Activated naive CD8-positive, alpha-beta T cell treated with anti-CD3 and anti-CD28 coated beads, Interleukin-2, amount 50 U/mL, for 24 hours (primary cell): ENCODE measurements at places on chromosomes 12 and 14.

DNA sequence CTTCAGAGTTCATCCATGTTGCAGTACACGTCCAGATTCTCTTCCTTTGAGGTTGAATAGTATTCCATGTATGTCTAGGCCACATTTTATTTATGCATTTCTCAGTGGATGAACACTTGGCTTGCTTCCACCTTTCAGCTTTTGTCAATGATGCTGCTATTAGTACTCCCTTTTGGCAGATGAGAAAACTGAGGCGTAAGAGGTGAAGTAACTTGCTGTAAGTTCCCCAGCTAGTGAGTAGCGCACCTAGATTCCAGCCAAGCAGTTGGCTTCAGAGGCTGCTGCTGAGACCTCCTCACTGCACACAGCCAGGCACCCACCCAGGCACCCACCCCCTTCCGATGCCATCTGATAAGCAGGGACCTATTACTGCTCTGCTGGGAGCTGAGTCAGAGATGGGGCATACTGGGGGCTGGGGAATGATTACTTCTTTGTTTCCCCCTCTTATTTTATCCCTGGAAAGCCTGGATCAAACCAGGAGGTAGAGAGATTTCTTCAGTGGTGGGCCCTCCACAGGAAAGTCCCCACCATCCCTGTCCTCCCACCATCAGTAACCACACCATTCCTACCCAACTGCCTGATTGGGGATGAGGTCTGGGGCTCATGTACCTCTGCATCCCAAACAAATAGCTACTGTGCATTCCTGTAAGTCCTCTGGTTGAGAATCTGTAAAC lies 234.6 kb downstream of the PCNX1 start:
- DNase-seq: no peak

DNA sequence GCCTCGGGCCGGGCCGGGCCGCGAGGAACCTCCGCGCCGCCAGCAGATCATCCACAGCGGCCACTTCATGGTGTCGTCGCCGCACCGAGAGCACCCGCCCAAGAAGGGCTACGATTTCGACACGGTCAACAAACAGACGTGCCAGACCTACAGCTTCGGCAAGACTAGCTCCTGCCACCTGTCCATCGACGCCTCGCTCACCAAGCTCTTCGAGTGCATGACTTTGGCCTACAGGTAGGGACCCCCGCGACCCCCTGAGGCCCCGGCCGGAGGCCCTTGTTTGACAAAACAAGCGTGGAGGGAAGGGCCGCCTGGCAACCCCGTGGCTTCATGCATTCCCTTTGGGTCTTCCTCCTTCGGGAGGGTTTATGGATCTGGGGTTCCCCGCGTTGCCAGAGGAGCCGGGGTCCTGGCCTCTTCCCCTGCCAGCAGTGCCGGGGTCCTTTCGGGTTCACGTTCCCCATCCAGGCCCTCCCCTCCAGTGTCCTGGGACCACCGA lies 526 bp downstream of the MLXIP start:
- peak; percentile 41 for DNase-seq

- no peak for DNase-seq
These were observed 114.7 kb downstream of the DAAM1 start for GRCh38 chr14:59303216-59303615.

- peak; percentile 3 for DNase-seq
These were observed 985.7 kb upstream of the FBXO33 start for GRCh38 chr14:40417777-40418401.

DNA sequence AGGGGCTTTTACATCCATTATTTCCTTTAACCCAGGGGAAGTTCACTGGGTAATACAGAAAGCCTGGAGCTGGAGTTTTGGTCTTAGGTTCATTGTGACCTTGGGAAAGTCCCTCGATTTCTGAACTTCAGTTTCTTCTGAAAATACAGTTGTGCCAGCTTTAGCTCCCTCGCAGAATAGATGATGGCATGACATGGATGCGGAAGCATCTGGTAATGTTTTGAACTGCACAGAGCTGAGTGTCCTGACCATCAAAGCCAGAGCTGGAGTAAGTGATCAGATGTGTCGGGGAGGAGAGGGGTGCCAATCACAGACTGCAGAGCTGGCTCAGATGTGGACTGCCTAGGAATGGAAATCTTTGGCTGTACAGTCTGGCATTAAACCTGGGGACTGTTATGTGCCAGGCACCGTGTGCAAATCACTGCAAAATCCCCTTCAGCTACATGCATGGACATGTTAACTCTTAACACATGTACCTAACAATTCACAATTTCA lies 180.9 kb downstream of the ETV6 start:
- DNase-seq: no peak

DNA sequence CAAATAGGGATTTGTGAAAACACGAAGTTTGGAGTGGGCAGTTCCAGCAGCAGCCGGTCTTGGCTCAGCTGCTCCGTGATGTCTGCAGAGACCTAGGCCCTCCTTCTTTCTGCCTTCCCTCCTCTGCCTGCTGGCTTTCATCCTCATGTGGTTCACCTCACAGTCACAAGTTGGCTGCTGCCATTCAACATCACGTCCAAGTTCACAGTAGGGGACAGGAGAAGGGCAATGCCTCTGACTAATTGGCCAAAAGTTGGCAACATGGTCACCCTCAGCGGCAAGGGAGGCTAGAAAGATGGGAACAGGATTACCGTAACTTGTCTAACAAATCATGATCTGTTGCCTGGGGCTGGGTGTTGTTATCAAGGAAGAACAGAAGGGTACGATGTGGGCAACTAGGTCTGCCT lies 7.8 kb upstream of the CACNA2D4 start:
- DNase-seq: no peak
